ENCODE measurements at places on chromosomes 4 and X.

- no peak for DNase-seq
Observed at GRCh38 chr4:3505231-3505630, 27.0 kb downstream of the LRPAP1 start.

GRCh38 chrX:71171110-71171801 is 26.6 kb downstream of the NLGN3 start:
- DNase-seq, result no peak

GRCh38 chr4:147862043-147862692 is 130.3 kb downstream of the ARHGAP10 start:
- DNase-seq, result no peak

GRCh38 chr4:102774254-102774653 is 13.5 kb upstream of the MANBA start:
- DNase-seq, result no peak

GRCh38 chrX:97159916-97160800 is 276.4 kb downstream of the RPA4 start:
- DNase-seq, result no peak

DNA sequence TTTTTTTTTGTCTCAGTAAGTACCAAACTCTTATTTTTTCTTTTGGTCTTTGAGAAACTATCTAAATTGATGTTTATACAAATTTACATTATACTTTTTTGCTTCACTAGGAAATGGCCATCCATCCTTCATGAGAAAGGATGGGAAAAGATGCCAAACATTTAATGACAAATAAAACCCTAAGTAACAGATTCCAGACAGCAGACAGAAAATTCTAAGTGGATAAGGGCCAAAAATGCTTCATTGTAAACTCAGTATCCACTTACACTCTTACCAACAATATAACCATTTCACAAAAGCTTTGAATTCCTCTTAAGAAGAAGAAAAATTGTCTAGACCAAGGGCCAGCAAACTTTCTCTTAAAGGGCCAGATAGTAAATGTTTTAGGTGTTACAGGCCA is 3.5 kb downstream of the GUCY1B1 start:
- no peak for DNase-seq

DNA sequence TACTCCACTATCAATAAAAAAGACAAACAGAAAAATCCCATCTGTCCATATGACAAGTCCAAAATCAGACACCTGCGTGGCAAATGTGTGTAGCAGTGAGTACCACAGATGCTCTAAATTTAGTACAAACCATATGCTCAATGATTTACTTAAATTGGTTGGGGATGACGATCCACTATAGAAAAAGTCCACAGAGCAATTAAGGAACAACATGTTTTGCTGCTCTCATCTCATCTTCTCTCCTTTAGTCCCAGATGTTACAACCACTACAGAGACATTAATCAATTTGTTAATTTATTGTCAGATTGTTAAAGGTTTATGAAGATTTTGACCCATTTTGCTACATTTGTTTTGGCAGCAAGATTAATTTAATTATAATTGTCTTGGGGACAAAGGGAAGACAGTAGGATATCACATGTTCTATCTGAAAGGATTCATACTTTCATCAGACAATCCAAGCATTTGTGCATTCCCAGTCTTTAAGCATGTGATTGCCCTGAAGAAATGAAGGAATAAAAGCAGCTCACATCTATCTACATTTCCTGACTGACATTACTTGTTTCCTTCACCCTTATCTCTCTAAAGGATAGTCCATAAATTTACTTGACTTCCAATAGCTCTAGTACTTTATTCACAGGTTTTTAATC is 2268.1 kb downstream of the PCDH7 start:
- no peak for DNase-seq

Data from stimulated activated CD4-positive, alpha-beta T cell treated with anti-CD3 and anti-CD28 coated beads, TNF-alpha, amount 100 ng/mL, for 24 hours (primary cell).